Left cardiac atrium (tissue), 4 donors: ENCODE measurements at places on chromosomes 7 and 10. TPM values are rescaled to one million over a fixed set of nuclear protein-coding genes. Genes with fewer than 3 reads are reported as not detected.

MRLN gene
- not detected for total RNA-seq

DNA sequence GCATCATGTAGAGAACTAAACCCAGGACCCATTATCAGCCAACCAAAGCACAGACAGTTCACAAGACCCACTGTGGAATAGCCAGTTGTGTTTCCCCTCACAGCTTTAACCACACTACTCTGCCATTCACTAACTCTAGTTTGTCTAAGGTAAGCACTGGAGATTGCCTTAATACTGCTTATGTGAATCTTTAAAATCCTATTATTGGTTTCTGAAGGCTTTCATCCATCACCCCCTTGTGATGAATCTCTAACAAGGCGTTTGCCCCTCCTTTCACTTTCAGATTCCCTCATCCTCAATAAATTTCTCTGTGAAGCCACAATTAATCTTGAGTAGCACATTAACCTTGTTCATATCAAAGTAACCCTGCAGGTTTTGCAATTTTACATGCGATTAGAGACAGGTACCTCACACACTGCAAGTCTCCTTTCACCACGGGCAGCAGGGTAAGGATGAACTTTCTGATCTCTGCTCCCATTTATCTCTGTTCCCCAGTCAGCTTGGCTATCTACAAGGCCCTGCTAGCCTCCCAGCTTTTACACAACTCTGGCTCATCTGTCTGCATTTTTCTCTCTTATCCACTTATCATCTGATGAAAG, 785.6 kb downstream of the REEP3 start:
- no peak for DNase-seq

ZNF25 gene
- total RNA-seq = 19.3 TPM

- DNase-seq = no peak
Observed at GRCh38 chr10:77771851-77772250, 134.2 kb upstream of the KCNMA1 start.

DNA sequence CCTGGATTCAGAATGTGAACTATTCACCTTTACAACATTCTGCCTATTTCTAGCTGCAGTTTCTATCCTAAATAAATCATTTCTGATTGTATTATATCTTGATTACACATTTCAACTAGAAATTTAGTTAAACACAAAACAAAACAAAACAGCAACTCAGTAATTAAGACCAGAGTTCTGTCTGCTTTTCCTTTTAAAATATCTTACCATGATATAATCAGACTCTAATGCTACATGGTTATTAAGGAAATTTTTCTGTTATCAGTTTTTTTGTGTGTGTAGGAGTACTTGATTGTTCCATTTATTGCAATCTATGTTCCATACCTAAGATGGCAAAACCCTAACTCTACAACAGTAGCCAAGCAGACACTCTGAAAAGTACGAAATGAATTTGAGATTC, 663.3 kb downstream of the NRG3 start:
- DNase-seq = no peak

DNA sequence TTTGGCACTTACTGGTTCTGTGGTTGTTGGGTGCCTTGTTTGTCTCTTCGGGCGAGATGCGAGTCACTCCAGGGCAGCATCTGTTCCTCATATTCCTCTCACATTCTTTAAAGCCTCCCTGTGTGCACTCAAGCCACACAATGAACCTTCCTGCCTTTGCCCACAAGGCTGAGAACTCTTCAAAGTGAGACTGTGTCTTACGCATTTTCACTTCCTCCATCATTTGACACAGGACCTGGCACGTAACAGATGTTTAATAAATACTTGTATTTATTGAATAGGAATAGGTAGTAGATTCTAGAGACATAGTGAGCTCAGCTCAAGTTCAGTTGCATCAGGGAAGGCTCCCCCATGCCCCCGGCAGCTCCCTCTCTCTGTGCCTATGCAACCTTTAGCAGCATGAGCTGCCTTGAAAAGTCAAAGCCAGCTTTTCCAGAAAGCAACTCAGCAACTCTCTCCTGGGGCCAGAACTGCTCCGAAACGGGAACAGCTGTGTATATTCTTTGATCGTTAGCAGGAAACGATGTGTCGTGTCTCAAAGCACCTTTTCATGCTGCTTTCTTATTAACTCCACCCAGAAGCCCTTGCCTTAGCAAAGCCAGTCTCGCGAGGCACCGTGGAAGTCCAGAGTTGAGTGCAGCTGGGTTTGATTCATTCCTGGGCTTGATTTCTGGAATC, 97.5 kb downstream of the PFKFB3 start:
- no peak for DNase-seq

CLCN1 gene
- not detected for total RNA-seq

DNA sequence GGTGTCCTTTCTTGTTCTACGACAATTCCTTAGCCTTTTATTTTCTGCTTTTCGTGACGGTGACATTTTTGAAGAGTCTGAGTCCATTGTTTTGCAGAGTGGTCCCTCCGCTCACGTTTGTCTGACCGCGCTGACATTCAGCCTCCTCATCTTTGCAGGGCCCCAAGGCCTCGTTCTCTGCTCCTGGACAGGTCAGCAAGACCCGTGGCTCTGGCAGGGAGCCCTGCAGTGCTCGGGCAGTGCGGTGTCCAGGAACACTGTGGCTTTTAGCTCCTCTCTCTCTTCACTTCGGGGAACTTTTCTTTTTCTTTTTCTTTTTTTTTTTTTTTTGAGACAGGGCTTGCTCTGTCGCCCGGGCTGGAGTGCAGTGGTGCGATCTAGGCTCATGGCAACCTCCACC, 142.5 kb downstream of the DNAJB6 start:
- DNase-seq = no peak

SFTPA1 gene
- total RNA-seq = 0.26 TPM

DNA sequence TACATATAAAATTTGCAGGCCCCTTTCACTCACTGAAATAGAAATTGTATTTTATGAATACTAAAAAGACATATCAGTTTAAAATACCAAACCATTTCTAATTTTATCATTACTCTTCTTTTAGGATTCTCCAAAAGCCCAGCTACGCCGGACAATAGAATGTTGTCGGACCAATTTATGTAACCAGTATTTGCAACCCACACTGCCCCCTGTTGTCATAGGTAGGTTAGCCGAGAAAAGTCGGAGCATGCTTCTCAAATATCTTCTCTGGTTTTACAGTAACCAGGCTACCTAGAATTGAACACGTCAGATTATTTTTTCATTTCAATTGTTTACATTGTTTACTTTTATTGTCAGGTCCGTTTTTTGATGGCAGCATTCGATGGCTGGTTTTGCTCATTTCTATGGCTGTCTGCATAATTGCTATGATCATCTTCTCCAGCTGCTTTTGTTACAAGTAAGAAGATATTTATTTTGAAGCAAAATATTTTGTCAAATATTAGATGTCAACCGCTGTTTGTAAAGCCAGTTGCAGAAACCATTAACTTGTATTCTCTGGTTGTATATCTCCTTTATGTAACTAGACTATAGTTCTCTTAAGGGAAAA, 57.6 kb downstream of the MMRN2 start:
- DNase-seq = peak; percentile 60

- no peak for DNase-seq
Observed at GRCh38 chr7:155465761-155466141, 7.8 kb downstream of the EN2 start.

DNA sequence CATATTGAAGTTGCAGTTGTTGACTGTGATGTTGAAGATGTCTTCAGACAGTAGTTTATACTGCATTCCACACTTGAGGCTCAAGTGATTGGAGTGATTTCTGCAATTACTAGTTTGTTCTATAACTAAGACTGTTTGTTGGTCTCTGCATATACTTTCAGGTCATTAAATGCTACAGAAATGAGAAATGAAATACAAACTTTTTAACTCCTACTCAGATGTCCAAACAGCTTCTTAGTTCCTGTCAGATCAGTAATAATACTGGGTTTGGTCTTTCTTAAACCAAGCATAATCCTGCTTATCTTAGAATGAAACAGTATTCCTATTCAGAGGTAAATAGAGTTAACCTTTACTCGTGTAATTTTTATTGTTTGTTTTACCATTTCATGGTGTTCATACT, 115.9 kb downstream of the CCNY start:
- no peak for DNase-seq

ODAD2 gene
- total RNA-seq = 0.10 TPM

DNA sequence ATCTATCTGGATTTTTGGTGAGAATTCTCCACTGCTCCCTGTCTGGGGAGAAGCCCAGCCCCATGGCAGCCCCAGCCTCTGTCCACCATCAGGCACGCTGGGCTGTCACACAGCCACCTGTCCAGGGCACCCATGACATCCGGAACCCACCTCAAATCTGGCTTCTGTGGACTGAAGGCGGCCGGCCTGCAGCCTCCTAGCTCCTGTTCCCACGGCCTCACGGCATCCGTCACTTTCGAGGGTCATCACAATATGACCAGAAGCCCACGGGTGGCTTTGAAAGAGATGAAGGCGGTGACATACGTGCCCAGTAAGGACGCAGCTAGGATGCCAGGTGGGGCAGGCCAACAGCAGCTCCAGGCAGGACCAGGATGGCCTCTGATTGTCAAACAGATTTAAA, 140.9 kb downstream of the PTPRN2 start:
- DNase-seq = no peak

MOGAT3 gene
- total RNA-seq = not detected

GRCh38 chr7:53302496-53303246, 267.2 kb downstream of the POM121L12 start:
- no peak for DNase-seq

DNA sequence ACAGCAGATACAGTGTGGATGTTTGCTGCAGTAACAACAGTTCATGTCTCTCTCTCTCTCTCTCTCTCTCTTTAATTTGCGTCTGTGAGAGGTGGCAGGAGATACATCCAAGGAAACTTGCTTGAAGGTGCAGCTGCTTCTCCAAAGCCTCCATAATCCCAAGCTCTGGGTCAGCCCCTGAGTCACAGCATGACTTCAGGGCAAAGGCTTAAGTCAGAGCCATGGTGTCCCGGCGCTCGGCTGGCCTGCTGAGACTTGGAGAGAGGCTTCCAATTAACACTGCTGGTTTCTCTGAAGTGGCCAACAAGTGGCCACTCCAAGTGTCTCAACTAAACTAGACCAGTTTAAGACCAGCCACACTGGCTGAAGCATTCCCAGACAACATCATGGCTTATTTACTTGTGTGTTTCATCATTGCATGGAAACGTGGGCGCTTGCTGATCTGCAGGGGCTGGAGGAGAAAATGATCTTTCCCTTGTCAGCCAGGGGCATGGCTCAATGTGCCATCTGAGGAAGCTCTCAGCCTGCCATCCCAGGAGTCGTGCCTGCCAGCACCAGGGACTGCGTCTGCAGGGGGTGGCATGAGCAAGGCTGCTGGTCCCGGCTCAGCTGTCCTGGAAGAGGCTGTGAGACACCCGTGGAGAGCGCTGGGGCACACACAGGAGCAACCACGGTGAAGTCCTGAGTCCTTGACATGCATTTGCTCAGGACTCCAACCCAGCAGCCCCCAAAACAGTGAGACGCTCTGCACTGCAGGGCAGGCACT, 254.2 kb downstream of the COBL start:
- no peak for DNase-seq

CYP2C9 gene
- total RNA-seq = not detected

GRCh38 chr10:29669149-29669548, 34.4 kb upstream of the SVIL start:
- DNase-seq = peak; percentile 71

GPR26 gene
- total RNA-seq = not detected

CCL26 gene
- total RNA-seq = 0.47 TPM

CREB5 gene
- total RNA-seq = 7.7 TPM

- no peak for DNase-seq
Observed at GRCh38 chr10:131162866-131163843, 148.4 kb downstream of the TCERG1L start.

- no peak for DNase-seq
Observed at GRCh38 chr10:73404690-73405089, 9.2 kb downstream of the ANXA7 start.

BMPER gene
- total RNA-seq = 6.2 TPM
